ENCODE measurements at places on chromosomes 6 and 20.

DNA sequence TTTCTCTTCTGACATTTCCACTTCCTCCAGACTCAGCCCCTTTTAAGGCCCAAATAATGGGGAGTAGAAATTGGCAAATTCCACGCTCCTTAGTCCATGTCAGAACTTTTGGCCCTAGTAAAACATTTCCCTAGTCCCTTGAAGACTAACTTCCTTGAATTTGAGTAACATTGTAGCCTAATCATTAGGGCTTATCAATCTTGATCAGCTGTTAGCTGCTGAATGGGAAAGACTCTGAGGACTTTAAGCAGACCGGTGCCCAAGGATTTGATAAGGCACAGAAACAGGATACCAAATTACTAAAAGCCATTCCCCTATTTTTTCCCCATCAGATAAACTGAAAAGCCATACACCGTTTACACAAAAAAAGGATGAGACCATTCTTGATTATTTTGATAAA lies 37.0 kb upstream of the ECI2 start:
- DNase-seq, result no peak

GRCh38 chr20:62822788-62823651 lies 6.2 kb downstream of the COL9A3 start:
- DNase-seq, result no peak

DNA sequence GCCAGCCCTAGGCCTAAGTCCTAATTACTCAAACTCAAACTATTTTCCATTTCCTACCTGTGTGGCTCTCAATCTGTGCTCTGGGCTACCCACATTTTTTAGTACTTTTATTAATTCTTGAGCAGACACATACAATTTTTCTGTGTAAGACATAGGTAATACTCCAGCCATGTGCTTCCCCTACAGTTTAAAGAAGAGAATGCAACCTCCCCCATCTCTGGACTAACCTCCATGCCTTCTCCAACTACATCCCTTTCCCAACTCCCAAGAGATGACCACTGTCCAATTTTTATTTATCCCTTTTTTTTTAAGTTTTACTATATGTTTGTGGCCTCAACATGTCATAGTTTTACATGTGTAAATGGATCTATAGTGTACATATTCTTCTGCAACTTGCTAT lies 5.8 kb downstream of the HMGN4 start:
- no peak for DNase-seq

- no peak for DNase-seq
Observed at GRCh38 chr6:144696610-144697368, 411.7 kb downstream of the UTRN start.

DNA sequence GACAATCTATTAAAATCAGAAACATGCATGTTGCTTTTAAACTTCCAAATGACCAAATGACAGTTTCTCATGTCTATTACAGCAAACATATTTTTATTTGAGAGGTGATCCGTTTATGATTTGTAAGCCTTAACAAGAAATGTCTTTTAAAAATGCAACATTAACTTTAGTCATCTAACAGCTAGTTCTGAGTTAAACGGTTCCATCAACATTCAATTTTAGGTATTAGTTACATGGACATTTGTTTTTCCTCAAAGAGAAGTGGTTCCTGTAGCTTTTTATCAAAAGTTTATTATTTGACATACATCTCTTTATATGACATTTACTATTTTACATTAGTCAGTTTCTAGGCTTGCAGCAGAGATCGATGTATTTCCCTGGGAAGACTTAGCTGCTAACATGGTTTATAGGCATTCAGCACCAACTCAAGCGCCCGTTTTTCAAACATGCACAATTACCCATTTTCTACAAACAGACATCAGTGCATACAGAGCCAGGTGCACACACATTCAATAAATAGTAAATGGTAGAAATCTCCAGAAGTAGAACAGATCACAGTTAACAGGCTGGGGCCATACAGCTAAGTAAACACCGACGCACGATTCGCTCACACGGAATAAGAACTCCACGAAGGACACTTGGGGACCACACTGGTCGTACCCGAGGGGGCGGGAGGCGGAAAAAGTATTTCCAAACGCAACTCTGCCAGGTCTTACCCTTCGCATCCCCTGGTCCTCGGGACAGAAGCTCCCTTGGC lies 882 bp downstream of the CNR1 start:
- DNase-seq, result no peak

GRCh38 chr20:11001764-11002540 lies 328.2 kb upstream of the JAG1 start:
- DNase-seq, result no peak

DNA sequence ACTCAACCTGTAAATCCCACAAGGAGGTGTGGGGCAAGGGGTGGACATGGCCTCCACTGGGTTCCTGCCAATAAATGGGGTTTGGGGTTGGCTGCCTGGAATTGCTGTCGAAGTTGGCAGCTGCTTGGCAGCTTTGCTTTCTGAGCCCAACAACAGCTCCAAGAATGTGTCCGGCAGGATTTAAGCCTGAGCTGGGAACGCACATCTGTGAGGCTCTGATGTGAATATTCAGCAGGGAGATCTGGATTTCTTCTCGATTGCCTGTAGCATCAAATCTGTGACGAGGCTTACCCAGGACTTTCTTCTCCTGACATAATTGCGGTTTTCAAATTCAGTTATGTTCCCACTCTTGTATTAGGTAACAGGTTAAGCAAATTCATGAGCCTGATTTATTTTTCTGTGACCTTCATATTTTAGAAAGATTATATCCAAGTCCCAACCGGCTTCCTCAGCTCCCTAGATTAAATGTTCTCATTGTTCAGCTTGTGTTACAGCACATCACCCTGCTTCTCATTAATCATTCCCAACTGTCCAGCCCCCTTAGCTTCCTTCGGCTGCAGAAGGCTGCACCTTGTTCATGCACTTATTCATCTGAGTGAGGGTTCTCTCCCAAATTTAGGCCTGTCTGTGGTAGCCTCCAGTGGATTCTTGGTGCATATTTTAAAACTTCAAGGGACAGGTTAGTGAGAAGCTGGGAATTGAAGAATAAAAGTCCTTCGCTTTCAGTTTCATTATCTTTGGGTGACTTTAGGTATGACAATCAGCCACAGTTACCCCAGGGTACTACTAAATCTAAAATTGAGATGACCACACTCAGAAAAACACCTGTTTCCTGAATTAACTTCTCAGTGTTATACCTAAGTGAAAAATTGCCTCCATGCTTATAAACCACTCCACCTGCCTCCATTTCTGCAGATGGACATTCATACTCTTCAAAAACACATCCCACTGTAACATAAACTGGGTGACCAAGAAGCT lies 310.0 kb downstream of the ESR1 start:
- no peak for DNase-seq

DNA sequence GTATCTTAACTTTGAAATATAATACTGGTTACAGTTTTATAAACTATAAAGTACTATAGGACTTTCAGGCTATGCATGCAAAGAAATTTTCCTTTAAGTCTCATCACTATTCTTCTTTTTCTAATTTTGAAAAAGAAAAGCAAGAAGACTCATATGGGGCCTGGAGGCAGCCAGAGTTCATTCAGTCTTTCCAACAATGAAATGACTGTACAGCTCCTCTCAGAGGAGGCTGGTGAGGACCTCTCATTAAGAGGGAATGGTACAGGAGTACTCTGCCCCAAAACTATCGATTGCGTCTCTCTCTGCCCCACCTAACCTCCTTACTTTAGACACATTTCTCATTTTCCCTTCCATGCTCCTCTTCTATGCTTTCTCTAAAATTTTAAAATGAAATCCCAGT lies 66.3 kb downstream of the FILIP1 start:
- no peak for DNase-seq

DNA sequence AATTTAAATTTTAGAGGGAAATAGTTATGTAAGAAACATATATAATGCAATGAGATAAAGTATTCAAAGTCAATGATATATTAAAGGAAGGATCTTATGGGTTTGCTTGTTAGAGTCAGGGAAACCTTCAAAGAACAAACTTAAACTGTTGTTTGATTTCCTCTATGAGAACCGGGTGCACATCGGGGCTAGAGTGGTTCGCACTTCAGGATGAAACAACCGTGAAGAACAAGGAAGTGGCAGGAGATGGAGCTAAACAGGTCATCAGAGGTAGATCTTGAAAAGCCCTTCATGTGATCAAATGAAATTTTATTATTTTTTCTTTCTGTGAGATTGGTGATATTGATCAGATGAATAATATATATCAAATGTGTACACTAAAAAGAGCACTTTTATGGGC lies 951.9 kb upstream of the FLRT3 start:
- DNase-seq, result no peak

GRCh38 chr6:125149256-125150144 lies 4.1 kb upstream of the TPD52L1 start:
- DNase-seq, result no peak

DNA sequence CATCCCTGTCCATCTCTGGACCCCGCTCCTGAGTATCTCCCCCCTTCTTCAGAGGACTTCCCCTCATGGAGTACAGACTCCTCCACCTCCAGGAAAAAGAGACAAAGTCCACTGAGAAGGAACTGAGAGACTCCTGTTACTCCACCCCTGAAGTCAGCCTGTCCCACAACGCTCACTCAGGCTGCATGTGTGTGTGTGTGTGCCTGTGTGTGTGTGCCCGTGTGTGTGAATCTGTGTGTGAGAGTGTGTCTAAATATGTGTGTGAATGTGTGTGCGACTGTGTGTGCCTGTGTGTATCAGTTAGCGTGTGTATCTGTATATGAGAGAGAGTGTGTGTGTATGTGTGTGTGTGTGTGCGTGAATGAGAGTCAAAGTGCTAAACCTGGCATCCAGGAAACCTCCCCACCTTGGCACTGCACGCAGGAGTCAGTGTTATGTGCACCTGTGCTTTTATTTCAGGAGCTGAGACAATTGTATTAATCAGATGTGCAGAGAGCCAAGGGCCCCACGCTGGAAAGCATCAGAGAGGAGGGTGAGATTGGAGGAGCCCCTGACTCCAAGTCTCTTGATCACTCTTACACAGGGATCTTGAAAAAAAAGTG lies 39.0 kb downstream of the HLA-A start:
- DNase-seq, result no peak

DNA sequence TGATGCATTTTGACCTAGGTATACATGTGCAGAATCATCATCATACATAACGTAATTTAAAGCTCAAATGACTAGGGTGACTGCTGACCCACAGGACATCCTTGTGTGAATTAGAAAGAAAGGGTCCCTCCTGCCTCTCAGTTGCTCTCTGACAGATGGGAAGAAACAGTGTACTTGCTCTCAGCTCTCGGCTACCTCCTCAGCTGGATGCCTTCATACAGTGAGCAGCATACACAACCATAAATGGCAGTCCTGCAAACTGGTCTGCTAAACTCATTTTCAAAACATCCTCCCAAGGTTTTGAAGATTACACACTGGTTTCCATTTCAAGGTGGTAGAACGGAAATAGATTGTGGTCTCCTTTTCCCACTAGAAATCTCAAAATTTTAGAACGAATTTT lies 26.3 kb downstream of the FILIP1 start:
- no peak for DNase-seq

DNA sequence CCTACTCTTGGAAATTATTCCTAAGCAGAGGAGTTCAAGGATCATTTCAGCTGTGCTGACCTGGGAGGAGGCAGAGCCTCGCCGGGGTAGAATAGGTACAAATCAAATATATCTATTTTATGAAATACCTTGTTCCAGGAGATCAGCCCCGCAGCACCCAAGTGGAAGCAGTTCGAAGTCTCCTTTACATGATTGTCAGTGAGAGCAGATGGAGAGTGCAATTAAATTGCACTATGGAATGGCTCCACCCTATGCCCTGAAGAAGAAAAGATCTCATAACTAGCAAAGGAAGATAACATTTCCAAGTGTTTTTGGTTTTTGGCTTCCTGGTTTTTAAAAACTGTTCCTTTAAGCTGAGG lies 31.4 kb downstream of the DUSP22 start:
- DNase-seq, result no peak

DNA sequence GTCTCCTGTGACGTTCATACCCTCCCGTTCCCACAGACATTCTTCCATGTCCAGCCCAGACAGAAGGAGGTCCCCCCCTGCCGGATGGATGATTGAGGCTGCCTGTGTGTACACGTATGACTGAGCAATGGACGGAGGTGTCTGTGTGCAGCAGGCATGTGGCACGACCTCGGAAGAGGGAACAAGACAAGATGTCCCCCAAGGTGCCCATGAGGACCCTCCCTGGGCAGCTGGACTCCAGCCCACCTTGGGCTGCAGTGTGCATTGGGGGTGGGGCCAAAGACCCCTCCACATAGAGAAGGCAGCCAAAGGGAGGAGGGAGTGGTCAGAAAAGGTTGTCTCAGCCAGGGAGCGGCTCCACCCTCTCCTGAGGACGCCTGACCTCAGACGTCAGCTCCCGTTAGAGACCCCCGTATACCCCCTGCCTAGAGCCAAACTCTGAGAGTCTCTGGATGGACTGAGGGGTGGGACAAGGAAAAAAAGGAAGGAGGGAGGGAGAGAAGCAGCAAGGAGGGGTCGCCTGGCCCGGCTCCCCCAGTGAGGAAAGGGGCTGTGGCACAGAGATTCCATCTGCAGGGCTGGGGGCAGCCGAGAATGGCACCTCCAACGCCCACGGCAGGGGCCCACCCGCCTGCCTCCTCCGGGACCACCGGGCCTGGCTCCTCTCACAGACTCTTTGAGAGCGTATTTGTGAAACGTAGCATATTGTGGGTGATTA lies 92.9 kb upstream of the BHLHE23 start:
- no peak for DNase-seq

DNA sequence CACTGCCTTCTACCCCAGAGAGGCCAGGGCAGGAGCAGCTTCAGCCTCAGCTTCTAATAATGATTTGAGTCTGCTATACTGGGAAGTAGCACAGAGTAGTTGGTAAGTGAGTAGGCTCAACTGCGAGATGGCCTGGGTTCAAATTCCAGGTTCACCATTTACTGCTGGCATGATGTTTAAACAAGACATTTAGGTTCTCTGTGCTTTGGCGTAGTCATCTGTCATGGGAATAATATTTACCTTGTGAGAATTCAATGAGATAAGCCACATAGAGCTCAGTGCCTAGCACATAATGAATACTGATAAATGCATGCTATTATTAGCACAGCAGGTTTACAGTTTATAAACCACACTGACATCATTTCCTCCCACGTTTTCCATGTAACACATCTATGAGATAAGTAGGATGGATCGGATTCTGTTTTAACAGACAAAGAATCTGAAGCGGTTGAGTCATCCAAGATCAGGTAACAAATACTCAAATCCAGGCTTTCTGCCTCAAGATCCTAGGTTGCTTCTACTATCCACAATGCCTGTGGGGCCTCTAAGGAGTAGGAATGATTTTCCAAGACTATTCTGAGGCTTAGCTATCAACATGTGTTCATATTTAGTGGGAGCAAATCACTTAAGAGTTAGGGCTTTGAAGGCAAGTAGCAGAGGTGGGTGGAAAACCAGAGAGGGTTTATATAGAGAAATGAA lies 72.9 kb upstream of the DTNBP1 start:
- no peak for DNase-seq

DNA sequence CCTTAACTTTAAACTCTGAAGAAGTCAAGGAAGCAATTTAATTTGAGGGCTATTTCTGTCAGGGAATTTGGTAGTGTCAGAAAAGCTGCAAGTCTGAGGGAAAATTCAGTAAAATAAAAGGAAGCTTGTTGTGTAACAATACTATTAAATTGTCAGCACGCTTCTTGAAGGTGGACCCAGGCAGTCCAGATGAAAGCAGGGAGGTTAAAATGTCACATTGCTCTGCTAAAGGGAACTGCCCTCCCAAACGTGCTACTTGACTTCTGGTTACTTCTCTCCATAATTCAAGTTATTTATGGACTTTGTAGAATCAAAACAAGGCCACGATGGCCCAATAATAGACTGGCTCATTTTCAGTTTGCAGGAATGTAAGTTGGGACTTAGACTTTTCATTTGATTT lies 28.2 kb upstream of the ARMC2 start:
- DNase-seq, result no peak

GRCh38 chr6:44805238-44805846 lies 417.8 kb downstream of the CDC5L start:
- DNase-seq, result no peak

GRCh38 chr20:33816191-33816590 lies 5.0 kb downstream of the CHMP4B start:
- no peak for DNase-seq

Measured in stimulated activated CD8-positive, alpha-beta memory T cell treated with anti-CD3 and anti-CD28 coated beads, Interleukin-15, amount 100 ng/mL, for 24 hours (primary cell).